ENCODE measurements at places on chromosomes 6 and 20.

- H3K27me3 ChIP-seq = no peaks in the 10 kb centered on the region
- no peaks in the 10 kb centered on the region for H3K36me3 ChIP-seq
- no peak overlapping the region for H3K27ac ChIP-seq
Observed at GRCh38 chr6:69974193-69974592, 107.8 kb downstream of the COL19A1 start.

DNA sequence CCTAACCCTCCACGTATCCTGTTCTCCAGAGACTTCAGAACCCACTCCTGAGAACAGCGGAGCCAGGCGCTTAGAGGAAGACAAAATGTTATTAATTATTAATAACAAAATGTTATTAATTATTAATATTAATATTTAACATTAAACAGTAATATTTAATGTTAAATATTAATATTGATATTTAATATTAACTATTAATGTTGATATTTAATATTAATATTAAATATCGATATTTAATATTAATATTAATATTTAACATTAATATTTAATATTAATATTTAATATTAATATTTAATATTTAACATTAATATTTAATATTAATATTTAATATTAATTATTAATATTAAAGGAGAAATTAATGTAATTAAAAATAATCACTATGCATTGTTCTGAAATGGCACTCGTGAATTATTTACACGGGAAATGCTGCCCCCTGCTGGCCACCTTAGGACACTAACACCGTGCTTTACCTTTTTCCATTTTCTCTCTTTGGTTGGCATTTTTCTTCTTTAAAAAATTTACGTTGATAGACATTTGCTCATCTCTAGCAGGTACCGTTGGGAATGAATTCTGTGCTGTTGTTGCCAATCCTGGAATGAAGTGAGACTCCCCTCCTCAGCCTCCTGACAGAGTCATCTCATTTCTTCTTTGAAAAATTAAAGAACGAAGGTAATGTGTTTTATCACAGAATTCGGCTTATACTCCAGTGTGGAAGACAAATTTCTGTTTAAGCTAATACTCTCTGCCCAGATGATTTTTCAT is 7.5 kb upstream of the GGTLC1 start:
- H3K4me3 ChIP-seq = no peak overlapping the region
- H3K4me1 ChIP-seq = no peaks in the 10 kb centered on the region

DNA sequence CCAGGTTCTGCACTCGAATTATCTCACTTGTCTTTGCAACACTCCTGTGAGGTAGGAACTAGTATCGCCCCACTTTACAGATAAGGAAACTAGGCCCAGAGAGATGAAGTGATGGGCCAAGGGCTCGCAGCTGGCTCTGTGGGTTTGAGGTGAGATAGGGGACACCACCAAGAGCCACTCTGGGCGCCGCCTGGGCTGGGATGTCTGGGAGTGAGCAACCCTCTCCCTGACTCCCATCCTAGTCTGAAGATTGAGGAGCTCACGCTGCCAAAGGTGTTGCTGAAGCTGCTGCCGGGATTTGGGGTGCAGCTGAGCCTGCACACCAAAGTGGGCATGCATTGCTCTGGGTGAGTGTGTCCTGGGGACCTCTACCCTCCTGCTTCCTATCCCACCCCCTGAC is 5.4 kb downstream of the BPIFB3 start:
- H3K4me3 ChIP-seq = no peak overlapping the region
- no peaks in the 10 kb centered on the region for H3K36me3 ChIP-seq

- peaks cover 4% of the 10 kb centered on the region for H3K36me3 ChIP-seq
- no peak for DNase-seq
- peaks cover 6% of the 10 kb centered on the region for H3K4me1 ChIP-seq
- no peak overlapping the region for H3K4me3 ChIP-seq
- no peaks in the 10 kb centered on the region for H3K27me3 ChIP-seq
Observed at GRCh38 chr20:35319871-35320197, 27.6 kb upstream of the FAM83C start.

GRCh38 chr6:124254941-124255685 is 451.4 kb downstream of the NKAIN2 start:
- DNase-seq = no peak
- no peak overlapping the region for H3K4me3 ChIP-seq
- no peaks in the 10 kb centered on the region for H3K36me3 ChIP-seq
- no peak overlapping the region for H3K27ac ChIP-seq
- H3K27me3 ChIP-seq = no peaks in the 10 kb centered on the region

GRCh38 chr6:83461438-83461837 is 30.6 kb upstream of the ME1 start:
- no peak overlapping the region for H3K27ac ChIP-seq
- H3K4me3 ChIP-seq = no peak overlapping the region
- H3K27me3 ChIP-seq = no peaks in the 10 kb centered on the region
- DNase-seq = no peak

DNA sequence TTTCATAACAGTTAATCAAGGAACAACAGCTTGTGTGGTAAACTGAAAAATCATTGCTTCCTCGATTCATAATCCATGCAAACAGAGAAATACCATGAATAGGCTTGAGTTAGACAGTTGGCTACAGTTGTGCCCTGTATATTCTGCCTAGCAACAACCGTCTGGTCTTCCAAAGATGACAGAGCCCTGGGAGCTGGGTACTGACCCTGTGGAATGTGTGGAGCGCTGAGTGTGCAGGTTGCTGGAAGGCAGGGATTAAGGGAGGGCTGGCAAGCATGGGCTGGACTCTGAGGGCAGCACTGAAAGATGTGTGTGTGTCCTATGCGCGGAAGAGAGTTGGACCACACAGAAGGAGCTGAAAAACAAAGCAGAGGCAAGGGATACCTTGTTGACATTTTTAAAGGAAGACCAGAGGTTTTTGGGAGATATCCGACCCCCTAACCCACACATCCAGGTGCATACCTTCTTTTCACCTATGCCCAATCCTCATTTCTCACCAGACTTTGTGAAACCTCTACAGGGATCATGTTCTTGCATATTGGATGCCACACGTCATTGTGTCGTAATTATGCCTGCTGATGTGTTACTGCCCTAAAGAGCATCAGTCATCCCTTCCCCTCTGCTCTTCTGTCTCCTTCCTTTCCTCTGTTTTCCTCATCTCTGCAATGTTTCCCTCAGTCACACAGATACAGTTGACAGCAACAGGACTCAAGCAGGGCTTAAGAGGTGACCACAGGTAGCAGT is 58.2 kb upstream of the VGLL2 start:
- no peaks in the 10 kb centered on the region for H3K4me1 ChIP-seq
- H3K4me3 ChIP-seq = no peak overlapping the region
- H3K36me3 ChIP-seq = no peaks in the 10 kb centered on the region
- no peak for DNase-seq
- H3K27ac ChIP-seq = no peak overlapping the region

DNA sequence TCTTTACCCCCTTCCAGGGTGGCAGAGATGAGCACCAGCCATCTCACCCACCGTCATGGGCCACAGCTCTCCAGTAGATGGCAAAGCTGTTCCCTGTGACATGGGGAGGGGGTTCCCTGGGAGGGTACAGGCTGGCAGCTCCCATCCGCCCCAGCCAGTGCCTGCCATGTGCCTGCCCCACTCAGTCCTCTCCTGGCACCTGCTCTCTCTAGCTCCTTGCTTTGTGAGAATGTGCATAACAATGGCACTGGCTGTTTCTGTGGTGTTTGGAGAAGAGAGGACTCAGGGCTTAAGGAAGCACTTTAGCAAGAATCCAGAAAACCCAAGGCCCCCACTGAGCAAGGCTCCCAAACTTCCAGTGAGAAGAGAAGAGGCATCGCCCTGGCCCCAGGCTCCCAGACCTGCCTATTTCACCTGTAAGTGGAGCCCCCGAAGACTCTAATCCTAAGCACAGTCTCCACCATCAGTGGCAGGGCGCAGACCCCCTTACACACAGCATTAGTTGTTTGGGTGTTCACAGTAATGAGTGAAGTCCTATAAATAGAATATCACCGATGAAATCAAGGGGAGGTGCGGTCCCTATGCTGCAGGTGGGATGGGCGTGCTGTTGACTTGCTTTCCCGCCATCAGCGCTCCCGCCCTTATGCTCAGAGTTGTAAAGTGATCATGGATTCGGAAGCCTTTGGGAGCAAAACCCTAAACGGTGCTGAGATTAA is 110.2 kb downstream of the AGPAT4 start:
- H3K4me3 ChIP-seq = no peak overlapping the region
- no peaks in the 10 kb centered on the region for H3K27me3 ChIP-seq
- H3K36me3 ChIP-seq = peaks cover 2% of the 10 kb centered on the region

- no peak overlapping the region for H3K4me3 ChIP-seq
- no peak for DNase-seq
- peaks cover 8% of the 10 kb centered on the region for H3K27me3 ChIP-seq
Observed at GRCh38 chr20:52049001-52049731, 142.4 kb downstream of the ZFP64 start.

GRCh38 chr6:161067749-161068148 is 76.2 kb downstream of the MAP3K4 start:
- H3K4me3 ChIP-seq = no peak overlapping the region
- H3K36me3 ChIP-seq = peaks cover 21% of the 10 kb centered on the region
- H3K27me3 ChIP-seq = no peaks in the 10 kb centered on the region
- DNase-seq = no peak
- no peaks in the 10 kb centered on the region for H3K4me1 ChIP-seq
- H3K27ac ChIP-seq = no peak overlapping the region

GRCh38 chr6:89216411-89216810 is 747 bp downstream of the GABRR1 start:
- H3K27me3 ChIP-seq = peaks cover 29% of the 10 kb centered on the region
- no peaks in the 10 kb centered on the region for H3K4me1 ChIP-seq
- H3K27ac ChIP-seq = no peak overlapping the region
- no peaks in the 10 kb centered on the region for H3K36me3 ChIP-seq

- H3K27ac ChIP-seq = no peak overlapping the region
- H3K36me3 ChIP-seq = no peaks in the 10 kb centered on the region
- H3K4me3 ChIP-seq = no peak overlapping the region
- DNase-seq = no peak
Observed at GRCh38 chr6:84596488-84596887, 167.9 kb downstream of the TBX18 start.

GRCh38 chr6:120945905-120946594 is 388.2 kb downstream of the TBC1D32 start:
- no peak for DNase-seq
- H3K4me3 ChIP-seq = no peak overlapping the region
- no peak overlapping the region for H3K27ac ChIP-seq

DNA sequence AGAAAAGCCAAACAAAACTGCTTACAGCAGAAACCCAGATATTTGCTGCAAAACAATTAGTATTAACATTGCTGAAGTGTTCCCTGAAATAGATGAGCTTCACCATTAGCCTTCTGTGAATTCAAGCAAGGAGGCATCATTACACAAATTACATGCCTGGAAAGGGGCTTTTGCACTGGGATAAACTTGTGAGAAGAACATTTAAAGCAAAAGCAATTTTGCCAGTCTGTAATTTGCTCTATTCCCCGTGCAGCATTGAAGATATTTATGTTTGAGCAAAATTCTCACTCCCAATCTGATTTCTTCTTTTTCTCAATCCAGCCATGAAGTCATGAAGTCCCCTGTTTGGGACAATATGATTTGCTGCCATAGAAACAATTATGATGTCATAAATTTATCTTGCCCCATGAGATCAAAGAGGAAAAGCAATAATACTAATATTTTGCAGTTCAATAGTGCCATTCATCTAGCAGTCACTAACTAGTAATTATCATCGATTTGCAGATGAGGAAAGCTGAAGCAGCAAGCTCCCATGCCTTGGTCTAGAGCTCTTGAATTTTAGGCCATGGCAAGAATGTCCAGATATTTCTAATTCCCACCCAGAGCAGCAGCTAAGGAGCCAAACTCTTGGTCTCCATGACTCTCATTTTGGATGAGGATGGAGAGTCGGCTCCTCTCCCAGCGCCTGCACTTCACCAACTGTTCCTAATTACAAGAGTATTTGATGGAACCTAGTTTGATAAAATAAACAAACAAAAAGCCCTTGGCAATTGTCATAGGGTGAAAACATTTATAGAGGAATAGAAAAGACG is 49.5 kb upstream of the CCN6 start:
- no peak for DNase-seq
- H3K4me3 ChIP-seq = no peak overlapping the region
- no peak overlapping the region for H3K27ac ChIP-seq
- no peaks in the 10 kb centered on the region for H3K36me3 ChIP-seq

GRCh38 chr6:158085261-158086053 is 82.6 kb downstream of the SERAC1 start:
- no peaks in the 10 kb centered on the region for H3K27me3 ChIP-seq
- H3K4me3 ChIP-seq = no peak overlapping the region
- no peak for DNase-seq

GRCh38 chr6:43901733-43902230 is 131.8 kb downstream of the VEGFA start:
- no peak overlapping the region for H3K4me3 ChIP-seq
- H3K27ac ChIP-seq = no peak overlapping the region
- no peak for DNase-seq
- no peaks in the 10 kb centered on the region for H3K36me3 ChIP-seq
- H3K4me1 ChIP-seq = peaks cover 16% of the 10 kb centered on the region
- H3K27me3 ChIP-seq = no peaks in the 10 kb centered on the region

DNA sequence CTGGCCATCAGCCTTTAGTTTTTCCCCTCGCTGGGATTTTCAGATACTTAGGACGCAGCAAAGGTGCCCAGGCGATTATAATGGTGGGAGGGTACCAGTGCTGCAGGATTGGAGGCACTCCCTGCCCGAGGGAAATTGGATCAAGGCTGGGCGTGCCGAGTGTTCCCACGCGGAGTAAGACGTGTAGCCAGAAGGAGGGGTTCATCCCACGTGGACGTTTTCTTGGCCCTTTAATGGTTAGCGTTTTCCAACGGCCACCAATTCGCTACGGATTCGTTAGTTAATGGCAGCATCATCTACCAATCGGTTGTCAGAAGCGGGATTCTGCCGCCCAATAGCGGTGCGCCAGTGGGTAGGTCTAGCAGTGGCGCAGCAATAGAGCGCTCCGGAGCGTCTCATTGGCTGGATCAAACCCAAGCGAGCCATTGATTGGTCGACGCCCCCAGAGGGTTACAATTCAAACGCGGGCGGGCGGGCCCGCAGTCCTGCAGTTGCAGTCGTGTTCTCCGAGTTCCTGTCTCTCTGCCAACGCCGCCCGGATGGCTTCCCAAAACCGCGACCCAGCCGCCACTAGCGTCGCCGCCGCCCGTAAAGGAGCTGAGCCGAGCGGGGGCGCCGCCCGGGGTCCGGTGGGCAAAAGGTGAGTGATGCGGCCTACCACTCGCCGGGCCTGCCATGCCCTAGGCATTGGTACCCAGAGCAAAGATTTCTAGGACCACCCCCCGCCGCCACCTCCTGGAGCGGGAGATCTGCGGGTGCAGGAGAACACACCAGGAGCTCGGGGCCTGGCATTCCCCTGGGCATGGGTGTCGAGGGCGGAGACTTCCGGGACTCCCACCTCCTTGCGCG is at the start of gene UBE2C:
Gene UBE2C (plus strand): TSS at position 488 of the 849 bp plus-strand sequence. CDS start 52 bp downstream, at position 540.
- no peak within 1 kb of the TSS for H3K27ac ChIP-seq
- H3K4me3 ChIP-seq = no peak within 1 kb of the TSS
- DNase-seq = no peak
- peaks cover 38% of the 10 kb centered on the region for H3K36me3 ChIP-seq

GRCh38 chr20:48689388-48689787 is 138.4 kb downstream of the PREX1 start:
- no peaks in the 10 kb centered on the region for H3K36me3 ChIP-seq
- H3K4me3 ChIP-seq = no peak overlapping the region
- no peaks in the 10 kb centered on the region for H3K27me3 ChIP-seq
- peaks cover 18% of the 10 kb centered on the region for H3K4me1 ChIP-seq
- DNase-seq = no peak

Measured in K562 (cell line).